ENCODE measurements at places on chromosomes 6 and 20. TPM values are rescaled to one million over a fixed set of nuclear protein-coding genes. Genes with fewer than 3 reads are reported as not detected.

Gene RSPO4
- not detected for total RNA-seq

Gene VSTM2L
- not detected for total RNA-seq

Gene ECT2L
- total RNA-seq = not detected

Gene RALGAPA2
- total RNA-seq = 17.9 TPM

Gene PROKR2
- total RNA-seq = under 0.01 TPM

Gene C6orf141
- 2.7 TPM for total RNA-seq

Gene SS18L1
- 6.7 TPM for total RNA-seq

Gene HSD17B8
- total RNA-seq = 12.3 TPM

Gene KLC4
- 17.8 TPM for total RNA-seq

Gene CTAGE9
- total RNA-seq = not detected

Data from epithelial cell of umbilical artery (primary cell).